ENCODE measurements at places on chromosomes 2 and 18.

DNA sequence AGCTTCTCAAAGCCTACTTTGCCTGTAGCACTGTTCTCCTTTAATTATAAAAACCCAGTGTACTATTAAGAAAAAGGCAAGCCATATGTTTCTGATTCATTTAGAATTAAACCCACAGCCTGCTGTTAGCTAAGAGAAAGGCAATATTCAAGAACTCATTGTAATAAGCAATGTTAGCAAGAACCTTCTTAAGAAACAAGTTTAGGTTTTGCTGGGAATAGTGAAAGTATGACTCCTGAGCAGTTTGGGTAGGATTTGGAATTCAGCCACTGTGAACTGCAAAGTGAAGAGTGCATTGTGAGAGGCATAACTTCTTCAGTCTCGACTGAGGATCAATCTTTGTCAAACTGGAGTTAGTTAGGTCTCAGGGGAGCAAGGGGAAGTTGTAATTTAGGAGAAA lies 206.5 kb upstream of the NT5C1B start:
- DNase-seq = no peak

DNA sequence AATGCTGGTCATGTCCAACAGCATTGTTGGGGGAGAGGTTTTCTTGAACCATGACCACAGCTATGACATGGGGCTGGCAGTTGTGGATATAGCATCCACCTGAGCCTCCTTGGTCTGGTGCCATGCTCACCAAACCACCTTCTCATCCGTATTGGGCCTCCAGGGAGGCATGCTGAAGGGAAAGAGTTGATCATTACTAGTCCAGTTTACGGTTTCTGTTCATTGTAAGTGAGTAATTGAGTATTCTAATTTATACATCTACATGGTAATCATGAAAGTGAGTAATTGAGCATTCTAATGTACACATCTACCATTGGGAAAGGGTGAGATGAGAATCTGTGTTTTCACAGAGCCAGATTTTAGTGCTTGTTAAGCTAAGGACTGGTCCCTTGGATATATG lies 6.8 kb downstream of the TMEM87B start:
- DNase-seq = no peak

- no peak for DNase-seq
Measured at GRCh38 chr2:98473995-98474780, 29.5 kb downstream of the INPP4A start.

DNA sequence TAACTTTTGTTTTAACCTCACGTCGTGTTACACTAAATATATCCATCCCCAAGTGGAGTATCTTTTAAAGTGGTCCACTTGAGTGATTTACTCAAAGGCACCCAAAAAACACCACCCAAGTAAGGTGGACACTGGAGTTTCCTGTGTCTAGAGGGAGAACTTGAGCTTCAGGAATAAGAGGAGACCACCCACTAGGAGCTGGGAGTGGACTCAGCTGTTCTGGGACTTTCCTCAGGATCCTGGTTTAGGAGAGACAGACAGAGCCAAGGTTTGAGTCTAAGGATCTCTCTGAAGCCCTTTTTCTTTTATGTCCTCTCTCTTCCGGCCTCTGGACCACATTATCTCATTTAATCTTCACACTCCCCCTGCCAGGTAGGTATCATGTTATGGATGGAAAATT lies 150.7 kb downstream of the GBX2 start:
- no peak for DNase-seq

GRCh38 chr2:174135981-174136380 lies 112.4 kb downstream of the OLA1 start:
- DNase-seq = no peak
